Activated T-helper 9 cell treated with anti-CD3 and anti-CD28 coated beads, Interleukin-2, amount 50 U/mL, for 16 hours (primary cell): ENCODE measurements at places on chromosomes 13 and 19.

GRCh38 chr13:71704656-71705055, 162.3 kb downstream of the DACH1 start:
- DNase-seq = no peak

DNA sequence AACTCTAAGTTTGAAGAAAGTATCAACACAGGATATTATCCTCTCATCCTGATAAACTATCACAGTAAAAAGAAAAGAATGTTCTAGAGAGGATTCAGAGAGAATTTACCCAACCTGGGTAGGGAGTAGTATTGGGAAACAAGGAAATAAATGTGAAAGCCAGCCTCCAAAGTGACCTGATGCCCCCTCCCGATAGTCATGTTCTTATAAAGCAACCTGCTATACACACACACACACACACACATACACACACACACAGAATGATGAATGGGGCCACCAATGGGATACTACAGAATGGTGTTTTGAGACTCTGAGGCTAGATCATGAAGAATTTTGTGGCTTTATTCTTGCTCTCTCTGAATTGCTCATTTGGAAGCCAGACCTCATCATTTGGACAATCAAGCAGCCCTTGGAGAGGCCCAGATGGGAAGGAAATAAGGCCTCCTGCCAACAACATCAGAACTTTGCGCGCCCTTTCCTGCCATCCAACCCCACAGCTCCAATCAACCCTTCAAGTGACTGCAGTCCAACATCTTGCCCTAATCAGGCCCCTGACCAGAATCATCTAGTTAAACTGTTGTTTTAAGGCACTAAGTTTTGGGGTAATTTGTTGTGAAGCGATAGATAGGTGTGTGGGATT, 807.9 kb upstream of the ARGLU1 start:
- DNase-seq = no peak

DNA sequence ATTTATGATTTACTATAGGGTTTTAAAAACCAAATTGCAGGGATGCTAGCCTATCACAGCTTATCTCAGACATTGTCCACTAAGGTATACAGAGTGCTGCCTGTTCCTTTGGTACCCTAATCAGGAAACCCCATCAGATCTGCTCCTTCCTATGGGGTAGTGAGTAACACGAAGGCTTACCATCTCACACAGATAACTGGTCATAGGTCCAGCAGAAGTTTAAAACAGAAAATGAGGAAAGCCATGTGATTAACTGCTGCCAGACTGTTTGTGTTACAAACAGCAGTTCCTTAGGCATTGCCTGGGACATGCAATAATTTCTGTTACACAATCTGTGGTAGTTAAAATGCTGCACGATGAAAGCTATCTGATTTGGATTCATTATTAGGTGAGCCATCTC, 53.5 kb upstream of the ALOX5AP start:
- DNase-seq = no peak

DNA sequence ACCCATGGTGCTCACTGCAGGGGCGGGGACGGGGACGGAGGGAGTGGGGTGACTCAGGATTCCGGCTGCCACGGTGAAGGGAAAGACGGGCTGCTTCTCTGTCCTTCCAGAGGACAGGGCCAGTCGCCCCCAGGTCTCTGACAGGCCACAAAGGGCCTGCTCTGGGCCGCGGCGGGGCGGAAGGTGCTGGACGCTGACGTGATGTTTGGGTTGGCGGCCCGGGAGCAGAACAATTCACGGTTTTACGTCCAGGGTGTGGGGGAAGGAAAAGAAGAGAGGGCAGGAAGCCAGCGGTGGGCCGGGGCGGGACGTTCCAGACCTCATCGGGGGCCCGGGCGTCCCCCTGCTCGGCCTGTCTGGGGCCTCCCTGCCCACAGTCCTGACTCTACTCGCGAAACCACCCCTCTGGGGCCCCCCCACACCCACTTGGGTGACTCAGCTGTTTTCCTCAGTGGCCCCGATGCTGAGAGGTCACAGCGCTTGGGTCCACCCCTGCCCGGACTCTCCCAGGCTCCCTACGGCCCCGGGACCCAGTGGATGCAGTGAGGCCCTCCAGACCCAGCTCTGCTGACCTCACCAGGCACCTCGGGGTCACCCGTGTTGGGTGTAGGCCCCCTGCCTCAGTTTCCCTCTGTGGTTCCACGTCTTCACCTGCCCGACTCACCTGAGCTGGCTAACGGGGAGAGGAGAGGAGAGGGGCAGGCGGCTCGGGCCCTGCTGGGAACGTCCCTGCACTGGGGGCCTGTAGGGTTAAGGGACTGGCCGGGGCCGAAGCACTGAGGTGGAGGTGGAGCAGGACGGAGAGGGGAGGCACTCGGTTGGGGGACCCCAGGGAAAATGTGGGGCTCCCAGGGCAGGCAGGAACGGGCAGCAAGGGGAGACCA, 29.2 kb downstream of the PIP5K1C start:
- DNase-seq = no peak

- no peak for DNase-seq
Observed at GRCh38 chr19:1163934-1164683, 10.0 kb downstream of the SBNO2 start.

- DNase-seq = no peak
Observed at GRCh38 chr13:39512687-39513086, 90.3 kb downstream of the LHFPL6 start.

DNA sequence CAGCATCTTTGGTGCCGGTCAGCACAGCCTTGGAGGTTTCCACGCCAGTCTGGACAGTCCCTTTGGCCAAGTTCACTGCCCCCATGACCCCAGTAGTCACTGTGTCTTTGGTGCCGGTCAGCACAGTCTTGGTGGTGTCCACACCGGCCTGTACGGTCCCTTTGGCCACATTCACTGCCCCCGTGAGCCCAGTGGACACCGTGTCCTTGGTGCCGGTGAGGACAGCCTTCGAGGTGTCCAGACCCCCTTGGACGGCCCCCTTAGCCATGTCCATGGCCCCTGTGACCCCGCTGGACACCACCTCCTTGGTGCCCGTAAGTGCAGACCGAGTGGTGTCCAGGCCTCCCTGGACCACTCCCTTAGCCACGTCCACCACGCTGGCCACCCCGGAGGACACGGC, 5.0 kb downstream of the PLIN4 start:
- DNase-seq = no peak

DNA sequence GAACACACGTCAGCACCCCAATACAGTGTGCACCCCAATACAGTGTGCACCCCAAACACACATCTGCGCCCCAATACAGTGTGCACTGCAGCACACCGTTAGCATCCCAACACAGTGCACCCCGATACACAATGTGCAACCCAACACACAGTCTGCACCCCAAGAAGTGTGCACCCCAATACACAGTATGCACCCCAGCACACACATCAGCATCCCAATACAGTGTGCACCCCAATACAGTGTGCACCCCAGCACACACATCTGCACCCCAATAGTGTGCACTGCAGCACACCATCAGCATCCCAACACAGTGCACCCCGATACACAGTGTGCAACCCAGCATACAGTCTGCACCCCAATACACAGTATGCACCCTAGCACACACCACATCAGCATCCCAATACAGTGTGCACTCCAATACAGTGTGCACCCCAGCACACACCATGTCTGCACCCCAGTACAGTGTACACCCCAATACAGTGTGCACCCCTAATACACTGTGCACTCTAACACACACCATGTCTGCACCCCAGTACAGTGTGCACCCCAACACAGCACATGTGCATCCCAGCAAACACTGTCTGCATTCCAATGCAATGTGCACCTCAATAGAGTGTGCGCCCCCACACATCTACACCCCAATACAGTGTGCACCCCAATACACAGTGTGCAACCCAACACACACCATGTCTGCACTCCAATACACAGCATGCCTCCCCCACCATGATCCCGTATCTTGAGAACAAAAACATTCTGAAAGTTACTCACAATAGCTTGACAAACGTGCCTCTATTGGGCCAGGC, 855 bp upstream of the CARS2 start:
- no peak for DNase-seq

GRCh38 chr13:18998389-18998788, 183.2 kb downstream of the TUBA3C start:
- no peak for DNase-seq

DNA sequence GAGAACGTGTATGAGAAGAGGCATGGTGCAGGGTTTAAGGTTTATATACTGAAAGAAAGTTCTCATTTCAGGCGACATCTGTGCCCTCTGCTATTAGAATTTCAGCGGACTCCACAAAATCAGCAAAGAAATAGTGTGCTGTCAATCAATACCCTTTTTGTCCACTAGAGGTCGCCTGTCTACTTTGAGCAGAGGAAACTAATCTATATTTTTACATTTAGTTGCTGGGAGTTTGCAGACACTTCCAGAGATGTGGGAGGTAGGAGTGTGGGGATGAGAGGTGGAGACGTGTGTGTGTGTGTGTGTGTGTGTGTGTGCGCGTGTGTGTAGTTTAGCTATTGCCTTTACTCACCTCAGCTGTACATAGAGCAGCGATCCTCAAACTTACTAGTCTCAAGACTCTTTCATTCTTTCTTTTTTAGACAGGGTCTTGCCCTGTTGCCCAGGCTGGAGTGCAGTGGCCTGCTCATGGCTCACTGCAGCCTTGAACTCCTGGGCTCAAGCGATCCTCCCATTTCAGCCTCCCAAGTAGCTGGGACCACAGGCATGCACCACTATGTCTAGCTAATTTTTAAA, 9.7 kb downstream of the INAFM1 start:
- DNase-seq = no peak

- no peak for DNase-seq
Observed at GRCh38 chr13:107365466-107366215, 797.7 kb upstream of the ARGLU1 start.

- DNase-seq = no peak
Observed at GRCh38 chr13:33940898-33941297, 122.9 kb downstream of the RFC3 start.
